ENCODE measurements at places on chromosomes 1 and 21.

DNA sequence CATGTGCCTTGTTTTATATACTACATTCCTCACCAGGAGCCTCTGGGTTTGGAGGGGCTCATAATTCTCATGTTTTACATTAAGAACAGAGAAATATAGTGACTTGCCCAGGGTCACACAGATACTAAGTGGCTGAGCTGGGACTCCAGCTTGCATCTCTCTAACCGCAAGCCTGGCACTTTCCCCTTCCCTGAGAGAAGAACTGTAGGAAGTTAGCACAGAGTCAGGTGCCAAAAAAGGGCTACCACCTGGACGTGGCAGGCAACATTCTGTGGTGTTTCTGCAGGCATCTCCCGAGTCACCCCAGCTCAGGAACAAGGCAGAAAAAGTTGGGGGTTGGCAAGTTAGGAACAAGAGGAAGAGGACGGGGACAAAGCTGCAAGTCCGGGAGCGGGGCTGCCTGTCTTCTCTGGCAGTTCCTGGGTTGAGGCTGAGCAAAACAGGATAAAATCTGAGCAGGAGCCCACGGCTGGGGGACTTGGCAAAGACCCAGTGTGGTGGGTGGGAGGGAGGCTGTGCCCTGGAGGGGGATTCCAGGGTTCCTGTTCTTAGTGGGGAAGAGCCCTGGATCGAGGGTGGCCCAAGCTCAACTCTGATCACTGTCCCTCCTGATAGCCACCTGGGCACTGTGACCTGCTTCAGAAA, 9.8 kb downstream of the PLA2G5 start:
- no peak overlapping the region for H3K27ac ChIP-seq
- no peak overlapping the region for H3K4me3 ChIP-seq
- no peaks in the 10 kb centered on the region for H3K27me3 ChIP-seq
- no peaks in the 10 kb centered on the region for H3K4me1 ChIP-seq

DNA sequence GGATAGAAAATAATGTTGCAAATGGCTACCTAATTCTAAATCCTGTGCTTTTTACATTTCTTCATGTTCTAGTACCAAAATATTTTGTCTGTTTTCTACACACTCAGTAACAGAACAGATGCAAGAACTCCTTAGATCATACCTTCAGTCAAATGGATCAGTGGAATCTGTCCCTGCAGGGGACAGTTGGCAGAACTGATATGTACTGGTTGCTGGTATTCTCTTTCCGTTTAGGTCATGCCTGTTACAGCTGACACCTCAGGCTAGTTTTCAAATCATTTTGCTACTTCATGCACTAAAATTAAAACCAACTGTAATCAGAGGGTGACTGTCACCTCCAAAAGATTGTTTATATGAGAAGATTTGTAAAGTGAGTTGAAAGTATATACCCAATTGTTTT, 109.2 kb downstream of the TNNI3K start:
- DNase-seq: no peak
- H3K4me1 ChIP-seq: no peaks in the 10 kb centered on the region
- no peak overlapping the region for H3K27ac ChIP-seq

GRCh38 chr21:26275801-26276200, 105.2 kb upstream of the APP start:
- H3K36me3 ChIP-seq: no peaks in the 10 kb centered on the region
- H3K27me3 ChIP-seq: no peaks in the 10 kb centered on the region

DNA sequence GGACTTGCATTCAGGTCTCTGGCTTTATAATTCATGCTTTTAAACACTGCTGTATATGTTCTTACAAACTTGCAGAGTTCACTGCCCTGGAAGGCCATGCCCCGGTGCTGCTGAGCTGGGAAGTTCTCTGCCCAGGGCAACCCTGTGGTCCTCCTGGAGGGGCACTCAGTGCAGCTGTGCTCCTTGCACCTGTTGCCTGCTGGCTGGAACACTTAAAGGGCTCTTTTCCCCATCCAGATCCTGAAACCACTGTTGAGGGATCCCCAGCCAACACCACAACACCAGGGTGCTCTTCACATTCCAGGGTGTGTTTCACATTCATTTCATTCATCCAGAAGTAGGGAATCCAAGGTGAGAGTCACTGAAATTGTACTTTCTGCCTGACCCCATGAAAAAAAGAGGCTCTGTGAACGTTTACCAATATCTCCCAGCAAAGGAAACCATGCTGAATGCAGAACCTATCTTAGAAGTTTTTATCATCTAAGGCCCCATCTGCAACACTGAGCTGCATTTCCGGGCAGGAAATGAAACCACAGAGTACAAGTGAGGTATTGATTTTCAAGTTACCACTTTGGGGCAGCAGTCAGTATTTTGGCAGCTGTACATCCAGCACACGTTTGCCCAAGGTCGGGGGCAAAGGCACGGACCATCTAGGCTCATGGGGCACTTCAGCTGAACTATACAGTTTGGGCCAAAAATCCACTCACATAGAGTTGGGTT, 16.4 kb upstream of the KIAA0040 start:
- no peaks in the 10 kb centered on the region for H3K4me1 ChIP-seq
- no peaks in the 10 kb centered on the region for H3K36me3 ChIP-seq
- no peaks in the 10 kb centered on the region for H3K27me3 ChIP-seq
- no peak overlapping the region for H3K27ac ChIP-seq
- no peak overlapping the region for H3K4me3 ChIP-seq
- no peak for DNase-seq

DNA sequence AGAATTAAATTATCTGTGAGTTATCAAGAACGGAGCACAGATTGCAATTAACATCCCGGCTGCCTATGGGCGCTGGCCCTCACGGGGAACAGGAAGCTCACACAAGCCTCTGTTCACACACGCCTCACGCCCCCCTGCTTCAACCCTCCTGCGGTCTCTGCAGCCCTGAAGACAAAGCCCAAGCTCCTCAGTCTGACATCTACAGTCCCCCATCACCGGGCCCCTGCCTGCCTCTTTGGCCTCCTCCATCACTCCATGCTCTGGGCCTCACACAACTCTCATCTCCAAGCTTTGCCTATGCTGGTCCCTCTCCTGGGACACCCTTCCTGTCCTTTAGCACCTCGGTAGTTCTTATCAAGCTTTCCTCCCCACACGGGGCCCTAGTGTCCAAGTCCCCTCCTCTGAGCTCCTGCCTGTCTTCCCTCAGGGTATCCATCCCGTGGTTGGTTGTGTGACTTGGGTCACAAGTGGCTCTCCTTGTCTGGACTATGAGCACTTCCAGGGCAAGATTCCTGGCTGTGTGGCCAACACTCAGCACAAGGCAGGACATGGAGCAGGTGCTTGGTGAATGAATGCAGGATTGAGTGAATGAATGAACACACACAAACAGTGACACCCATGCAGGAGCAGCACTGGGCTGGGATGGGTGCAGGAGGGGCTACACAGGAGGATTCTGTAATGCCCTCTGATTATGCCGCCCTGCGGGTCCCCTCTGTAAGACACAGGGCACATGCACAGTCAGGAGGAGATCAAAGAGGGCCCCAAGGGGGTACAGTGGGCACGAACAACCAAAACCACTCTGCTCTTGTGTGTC, 116.1 kb downstream of the DMRTB1 start:
- no peak overlapping the region for H3K4me3 ChIP-seq
- H3K27ac ChIP-seq: no peak overlapping the region
- H3K36me3 ChIP-seq: no peaks in the 10 kb centered on the region
- H3K4me1 ChIP-seq: peaks cover 10% of the 10 kb centered on the region

DNA sequence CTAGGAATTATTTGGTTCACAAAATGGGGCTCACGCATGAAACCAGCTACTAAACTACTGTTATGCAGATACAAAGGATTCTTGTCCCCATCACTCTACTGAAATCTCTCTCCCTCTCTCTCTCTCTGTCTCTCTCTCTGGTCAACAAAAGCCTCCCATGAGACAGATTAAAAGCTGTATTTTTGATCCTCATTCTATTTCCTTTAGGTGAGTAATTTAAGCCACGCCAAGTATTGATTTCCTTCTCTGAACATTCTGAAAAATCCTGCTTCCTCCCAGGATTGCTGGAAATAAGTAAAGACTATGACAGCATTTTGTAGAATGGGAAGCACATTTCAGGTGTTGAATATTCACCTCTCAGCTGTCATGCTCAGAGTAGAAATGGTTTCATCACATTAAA, 43.7 kb downstream of the PRDX6 start:
- no peak overlapping the region for H3K4me3 ChIP-seq
- DNase-seq: no peak
- H3K27me3 ChIP-seq: no peaks in the 10 kb centered on the region
- no peaks in the 10 kb centered on the region for H3K36me3 ChIP-seq

- peak; percentile 22 for DNase-seq
- peaks cover 29% of the 10 kb centered on the region for H3K36me3 ChIP-seq
- H3K27ac ChIP-seq: no peak overlapping the region
- H3K27me3 ChIP-seq: no peaks in the 10 kb centered on the region
- no peaks in the 10 kb centered on the region for H3K4me1 ChIP-seq
- H3K4me3 ChIP-seq: no peak overlapping the region
Measured at GRCh38 chr1:17405898-17406759, 33.3 kb downstream of the RCC2 start.

DNA sequence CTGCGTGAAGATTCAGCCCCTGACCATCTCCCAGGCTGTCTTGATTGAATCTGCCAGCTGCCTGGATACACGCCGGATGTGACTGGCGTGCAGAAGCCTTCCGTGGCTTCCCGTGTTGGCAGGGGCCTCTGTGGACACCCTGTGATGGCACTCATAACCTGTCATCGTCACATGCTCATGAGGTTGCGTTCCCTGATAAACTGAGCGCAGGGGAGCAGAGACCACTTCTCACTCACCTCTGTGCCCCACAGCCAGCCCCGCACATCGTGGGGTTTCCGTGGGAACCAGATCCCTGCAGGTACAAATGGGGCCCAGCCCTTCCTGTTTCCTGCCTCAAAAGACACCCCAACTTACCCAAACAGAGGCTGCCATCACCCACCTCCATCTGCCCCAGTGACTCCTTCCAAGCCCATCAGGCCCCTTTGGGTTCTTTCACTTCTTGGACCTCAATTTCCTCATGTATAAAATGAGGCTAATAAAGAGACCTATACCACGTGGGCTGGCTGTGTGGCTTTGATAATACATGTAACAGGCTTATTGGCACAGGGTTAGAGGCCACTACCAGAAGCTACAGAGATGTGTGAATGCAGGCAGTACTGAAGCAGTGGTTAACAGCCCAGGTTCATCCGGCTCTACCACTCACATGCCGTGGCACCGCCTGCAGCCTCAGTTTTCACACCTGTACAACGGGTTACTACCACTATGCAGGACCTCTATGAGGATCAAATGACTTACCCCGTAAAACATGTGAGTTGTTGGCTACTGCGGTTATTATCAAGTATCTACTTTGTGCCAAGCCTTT, 23.6 kb downstream of the HTR6 start:
- no peaks in the 10 kb centered on the region for H3K4me1 ChIP-seq
- H3K27me3 ChIP-seq: no peaks in the 10 kb centered on the region
- no peak overlapping the region for H3K27ac ChIP-seq
- DNase-seq: no peak
- H3K4me3 ChIP-seq: no peak overlapping the region

DNA sequence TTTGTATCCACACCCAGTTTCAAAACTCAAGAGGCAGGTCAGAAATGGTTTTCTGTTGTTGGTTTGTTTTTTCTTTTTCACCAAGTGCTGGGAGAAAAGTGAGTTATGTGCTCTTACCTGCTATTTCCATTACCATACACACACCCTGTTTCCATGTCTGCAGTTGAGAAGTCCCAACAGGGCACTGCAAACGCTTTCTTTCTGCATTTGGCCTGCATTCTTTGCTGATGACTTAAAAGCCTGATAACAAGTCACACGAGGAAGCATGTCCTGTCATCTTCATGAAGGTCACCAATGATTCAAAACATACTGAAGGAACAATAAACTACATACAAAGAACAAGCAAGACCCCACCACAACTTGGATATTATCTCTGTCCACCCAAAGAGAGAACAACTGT, 24.8 kb upstream of the KCNE1 start:
- peaks cover 16% of the 10 kb centered on the region for H3K4me1 ChIP-seq
- H3K36me3 ChIP-seq: no peaks in the 10 kb centered on the region
- H3K27me3 ChIP-seq: no peaks in the 10 kb centered on the region
- no peak for DNase-seq
- no peak overlapping the region for H3K27ac ChIP-seq

- H3K27ac ChIP-seq: no peak overlapping the region
- no peaks in the 10 kb centered on the region for H3K27me3 ChIP-seq
- no peak overlapping the region for H3K4me3 ChIP-seq
- no peak for DNase-seq
Measured at GRCh38 chr1:177256153-177257075, 85.7 kb downstream of the BRINP2 start.

- H3K27ac ChIP-seq: no peak overlapping the region
- no peak for DNase-seq
- peaks cover 5% of the 10 kb centered on the region for H3K4me1 ChIP-seq
- H3K27me3 ChIP-seq: peaks cover 39% of the 10 kb centered on the region
- no peak overlapping the region for H3K4me3 ChIP-seq
- no peaks in the 10 kb centered on the region for H3K36me3 ChIP-seq
Measured at GRCh38 chr1:34701326-34702060, 53.4 kb upstream of the GJB5 start.

DNA sequence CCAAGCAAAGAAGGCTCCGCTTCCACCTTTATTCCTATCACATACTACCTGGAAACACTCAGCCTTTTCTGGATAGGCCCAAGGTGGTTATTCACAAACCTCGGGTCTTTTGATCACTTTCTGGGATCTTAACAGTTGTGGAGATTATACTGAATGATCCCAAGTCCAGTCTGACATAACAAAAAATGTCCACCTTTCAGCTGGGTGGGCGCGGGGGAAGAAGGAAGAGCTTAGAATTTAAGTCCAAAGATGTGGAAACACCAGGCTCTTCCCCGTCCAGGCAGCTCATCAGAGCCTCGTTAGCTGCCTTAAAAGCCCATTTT, 338 bp upstream of the C1orf53 start:
- H3K36me3 ChIP-seq: no peaks in the 10 kb centered on the region
- no peaks in the 10 kb centered on the region for H3K27me3 ChIP-seq
- DNase-seq: no peak
- 0 out of 2 replicates have a peak, but pooled peaks cover 3% of the 10 kb centered on the region for H3K4me1 ChIP-seq
- peak overlapping the region; percentile 84 for H3K27ac ChIP-seq
- H3K4me3 ChIP-seq: peak overlapping the region; percentile 58

DNA sequence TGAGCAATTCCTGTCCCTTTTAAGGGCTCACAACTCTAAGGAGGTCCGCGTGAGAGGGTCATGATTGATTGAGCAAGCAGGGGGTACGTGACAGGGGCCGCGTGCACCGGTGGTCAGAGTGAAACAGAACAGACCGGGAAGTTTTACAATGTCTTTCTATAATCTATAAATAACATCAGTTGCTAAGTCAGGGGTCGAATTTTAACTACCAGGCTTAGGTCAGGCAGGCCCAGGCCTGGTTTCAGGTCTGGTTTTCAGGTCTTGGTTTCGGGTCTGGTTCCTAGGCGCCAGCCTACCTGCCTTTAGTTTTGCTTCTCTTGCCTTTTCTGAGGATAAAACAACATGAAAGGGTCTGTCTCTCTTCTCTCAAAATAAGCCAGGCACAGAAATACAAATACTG, 476.0 kb upstream of the CAMK1G start:
- H3K27ac ChIP-seq: no peak overlapping the region
- no peaks in the 10 kb centered on the region for H3K36me3 ChIP-seq
- no peak for DNase-seq
- no peak overlapping the region for H3K4me3 ChIP-seq
- no peaks in the 10 kb centered on the region for H3K27me3 ChIP-seq

DNA sequence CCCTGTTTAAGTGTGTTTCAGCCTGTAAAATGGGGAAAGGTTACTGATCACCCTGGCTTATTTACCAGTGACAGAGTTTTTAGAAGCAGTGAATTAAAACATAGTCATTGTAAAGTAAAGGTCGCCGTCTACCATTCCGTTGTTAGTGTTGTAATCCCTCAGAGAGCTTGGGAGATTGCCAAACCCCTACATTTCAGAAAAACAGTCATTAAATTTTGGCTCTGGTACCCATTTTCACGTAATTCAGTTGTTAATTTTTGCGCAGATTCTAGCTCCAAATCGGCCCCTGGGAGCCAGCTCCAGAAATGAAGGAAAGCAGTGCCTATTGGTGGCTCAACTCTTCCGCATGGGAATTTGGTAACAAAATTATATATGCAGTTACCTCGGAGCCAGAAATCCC, 127.7 kb upstream of the AJAP1 start:
- no peak overlapping the region for H3K27ac ChIP-seq
- DNase-seq: no peak
- H3K36me3 ChIP-seq: no peaks in the 10 kb centered on the region
- no peak overlapping the region for H3K4me3 ChIP-seq

Measured in HCT116 (cell line).